ENCODE measurements at places on chromosomes 2 and 18. TPM values are rescaled to one million over a fixed set of nuclear protein-coding genes. Genes with fewer than 3 reads are reported as not detected.

Gene ITPRIPL1
- not detected for total RNA-seq

Gene NEB
- total RNA-seq: 0.35 TPM

Gene RAMP1
- total RNA-seq: not detected

Gene BCL11A
- total RNA-seq: 0.01 TPM

Gene FNDC4
- total RNA-seq: 3.8 TPM

Gene CHAC2
- total RNA-seq: 12.1 TPM

Gene SERPINB10
- not detected for total RNA-seq

Gene TNFRSF11A
- total RNA-seq: 5.1 TPM

Gene MAPK4
- 0.15 TPM for total RNA-seq

Measured in A549 treated with dexamethasone at 1 μM for 4 hours (cell line).